ENCODE measurements at places on chromosomes 5 and 9.
A peak's percentile ranks its signal among the peaks of the same experiment; 100 is the strongest.

- DNase-seq: no peak
Observed at GRCh38 chr9:120885958-120886357, 9.0 kb upstream of the PHF19 start.

- DNase-seq: no peak
Observed at GRCh38 chr5:71533615-71534014, 53.5 kb upstream of the MCCC2 start.

GRCh38 chr5:41822036-41822435, 48.2 kb downstream of the OXCT1 start:
- no peak for DNase-seq

DNA sequence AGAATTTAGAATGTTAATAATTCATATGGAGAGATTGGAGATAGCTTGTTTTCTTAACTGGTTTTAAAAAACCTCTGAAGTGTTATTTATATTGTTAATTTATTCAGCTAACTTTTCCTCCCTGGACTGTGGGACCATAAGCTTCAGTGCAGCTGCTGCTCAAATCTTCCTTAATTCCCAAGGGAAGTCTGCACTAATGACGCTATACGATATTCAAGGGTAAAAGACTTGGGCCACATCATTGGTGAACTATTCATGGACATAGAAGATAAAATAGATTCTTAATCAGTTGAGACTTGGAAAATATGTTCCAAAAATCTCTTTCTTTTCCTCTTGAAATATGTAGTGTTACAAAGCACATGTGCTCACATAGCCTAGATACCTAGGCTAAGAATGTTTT, 31.1 kb upstream of the GAS1 start:
- no peak for DNase-seq

DNA sequence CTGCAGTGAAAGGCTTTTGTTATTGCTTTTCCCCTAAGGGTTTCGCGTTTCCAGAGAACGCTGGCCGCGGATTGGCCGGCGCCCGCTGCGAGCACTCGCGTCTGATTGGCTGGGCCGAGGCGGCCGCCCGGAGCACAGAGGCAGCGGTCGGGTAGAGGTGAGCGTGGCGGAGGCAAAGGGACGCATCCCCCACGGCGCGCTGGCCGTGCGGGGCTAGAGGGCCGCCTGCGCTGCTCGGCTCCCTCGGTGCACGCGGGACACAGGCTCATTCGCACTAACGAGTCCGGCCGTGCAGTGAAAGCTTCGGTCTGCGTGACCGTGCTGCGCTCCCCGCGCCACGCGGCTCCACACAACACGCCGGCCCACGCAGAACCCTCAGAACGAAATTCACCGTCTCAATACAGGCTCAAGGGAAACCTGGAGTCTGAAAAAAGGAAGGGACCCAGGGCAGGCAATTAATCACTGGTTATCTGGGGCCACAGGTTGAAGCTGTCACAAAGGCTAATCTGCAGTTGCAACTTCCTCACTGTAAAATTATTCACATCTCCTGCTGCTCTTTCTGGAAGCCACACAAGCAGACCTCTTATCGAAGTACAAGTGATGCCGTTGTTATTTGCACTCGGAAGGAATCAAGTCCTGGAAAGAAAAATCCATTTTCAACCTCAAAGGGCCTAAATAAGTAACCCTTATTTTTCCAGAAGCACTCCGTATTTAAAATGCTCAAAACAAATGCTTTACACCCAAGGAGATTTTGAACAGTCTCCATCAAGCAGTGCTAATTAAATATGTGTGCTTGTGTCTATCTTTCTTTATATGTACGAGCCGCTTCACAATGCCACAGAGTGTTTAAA, 94.6 kb downstream of the ZNF608 start:
- DNase-seq: peak; percentile 41

GRCh38 chr5:124948062-124948753, 201.8 kb upstream of the ZNF608 start:
- DNase-seq: no peak

DNA sequence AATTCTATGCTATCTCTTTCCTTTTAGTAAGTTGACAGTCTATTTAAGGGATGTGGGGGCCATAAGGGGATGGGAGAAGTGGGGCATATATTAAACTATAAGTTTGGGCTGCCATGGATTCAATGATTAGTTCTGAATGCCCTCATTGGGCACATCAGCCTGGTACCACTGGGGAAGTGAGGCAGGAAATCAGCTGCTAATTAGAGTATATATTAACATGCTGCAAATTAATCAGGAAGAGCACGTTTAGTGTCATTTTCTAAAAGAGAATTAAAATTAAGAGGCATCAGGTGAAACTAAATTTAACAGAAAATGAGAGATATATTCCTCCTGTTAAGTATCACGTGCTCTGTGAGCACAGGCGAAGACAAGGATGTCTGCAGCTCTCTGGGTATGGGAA, 123.0 kb upstream of the GNA14 start:
- no peak for DNase-seq

GRCh38 chr5:144465441-144465840, 294.8 kb downstream of the KCTD16 start:
- DNase-seq: no peak

DNA sequence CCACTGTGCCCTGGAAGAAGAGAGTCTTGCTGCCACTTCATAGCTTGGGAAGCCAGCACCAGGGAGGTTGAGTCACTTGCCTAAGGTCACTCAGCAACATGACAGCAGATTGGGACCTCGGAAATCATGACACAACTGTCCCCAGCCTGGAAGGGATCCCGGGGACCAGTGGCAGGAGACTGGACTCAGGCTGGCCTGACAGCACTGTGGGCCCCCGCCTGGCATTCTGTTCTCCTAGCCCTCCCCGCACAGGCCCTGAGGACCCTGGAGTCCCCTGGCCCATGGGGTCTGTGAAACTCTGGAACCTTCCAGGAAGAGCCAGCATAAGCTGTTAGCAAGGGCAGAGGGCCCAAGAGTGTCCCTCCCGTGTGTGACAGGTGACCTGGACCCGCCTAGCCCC, 64.9 kb downstream of the COL5A1 start:
- no peak for DNase-seq

GRCh38 chr5:175854231-175855040, 16.9 kb upstream of the CPLX2 start:
- no peak for DNase-seq
